ENCODE measurements at places on chromosomes 7 and 10. TPM values are rescaled to one million over a fixed set of nuclear protein-coding genes. Genes with fewer than 3 reads are reported as not detected.

DNA sequence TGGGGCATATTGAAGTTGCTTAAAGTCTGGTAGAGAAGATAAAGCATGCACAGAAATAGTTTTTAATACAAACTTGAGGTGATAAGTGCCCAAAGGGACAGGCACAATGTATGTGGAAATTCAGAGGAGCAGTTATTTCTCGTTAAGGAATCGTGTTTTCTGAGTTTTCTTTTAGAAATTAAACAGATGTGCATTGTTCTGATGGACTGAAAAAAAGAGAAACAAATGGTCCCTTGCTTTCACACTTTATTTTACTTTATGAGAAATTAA, 45.6 kb downstream of the CNNM2 start:
- DNase-seq: no peak

DNA sequence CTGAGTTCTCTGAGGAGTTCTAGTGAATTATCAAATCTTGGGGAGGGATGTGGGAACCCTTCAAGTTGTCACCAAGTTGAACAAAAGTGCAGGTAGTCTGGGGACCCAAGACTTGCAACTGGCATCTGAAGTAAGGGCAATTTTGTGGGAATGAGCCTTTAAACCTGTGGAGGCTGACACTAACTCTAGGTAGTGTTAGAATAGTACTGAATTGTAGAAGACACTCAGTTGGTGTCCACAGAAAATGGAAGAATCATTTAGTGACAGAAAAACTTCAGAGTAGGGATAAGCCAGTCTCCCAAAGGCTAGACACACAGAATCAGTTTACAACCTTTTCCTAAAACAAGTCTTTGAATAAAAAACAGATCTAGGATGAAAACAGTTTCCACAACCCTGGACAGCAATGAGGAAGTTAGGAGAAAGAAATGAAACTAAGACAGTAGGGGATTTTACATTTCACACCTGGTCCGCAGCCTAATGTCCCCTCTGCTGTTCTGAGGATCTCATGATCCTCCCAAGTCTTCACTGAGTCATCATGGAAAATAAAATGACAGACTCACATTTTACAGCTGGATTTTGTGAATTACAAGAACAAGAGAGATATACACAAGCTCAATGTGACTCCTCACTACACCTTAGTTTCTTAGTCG, 23.0 kb upstream of the ING3 start:
- no peak for DNase-seq

Gene OR6B1
- total RNA-seq: not detected

Gene PDGFA
- total RNA-seq: 47.1 TPM

DNA sequence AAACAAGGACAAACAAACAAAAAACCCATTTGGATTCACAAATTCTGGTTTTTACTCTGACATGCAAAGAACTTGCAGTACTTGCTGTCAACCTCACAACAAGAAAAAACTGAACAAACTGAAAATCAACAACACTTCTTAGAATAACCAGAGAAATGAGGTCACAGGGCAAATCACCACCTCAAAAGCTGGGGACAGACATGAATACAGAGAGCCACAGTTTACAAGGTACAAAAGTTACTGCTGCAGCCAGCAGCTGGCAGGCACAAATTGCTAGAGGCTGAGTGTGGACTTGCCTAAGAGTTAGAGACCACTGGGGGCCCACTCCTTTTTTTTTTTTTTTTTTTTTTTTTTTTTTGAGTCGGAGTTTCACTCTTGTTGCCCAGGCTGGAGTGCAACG, 15.0 kb upstream of the RNF32 start:
- no peak for DNase-seq

GRCh38 chr10:61477451-61477850, 24.3 kb upstream of the TMEM26 start:
- DNase-seq: no peak

- no peak for DNase-seq
Measured at GRCh38 chr10:57972783-57973182, 294.9 kb downstream of the IPMK start.

GRCh38 chr7:128031901-128032604, 816 bp upstream of the LRRC4 start:
- peak; percentile 90 for DNase-seq

DNA sequence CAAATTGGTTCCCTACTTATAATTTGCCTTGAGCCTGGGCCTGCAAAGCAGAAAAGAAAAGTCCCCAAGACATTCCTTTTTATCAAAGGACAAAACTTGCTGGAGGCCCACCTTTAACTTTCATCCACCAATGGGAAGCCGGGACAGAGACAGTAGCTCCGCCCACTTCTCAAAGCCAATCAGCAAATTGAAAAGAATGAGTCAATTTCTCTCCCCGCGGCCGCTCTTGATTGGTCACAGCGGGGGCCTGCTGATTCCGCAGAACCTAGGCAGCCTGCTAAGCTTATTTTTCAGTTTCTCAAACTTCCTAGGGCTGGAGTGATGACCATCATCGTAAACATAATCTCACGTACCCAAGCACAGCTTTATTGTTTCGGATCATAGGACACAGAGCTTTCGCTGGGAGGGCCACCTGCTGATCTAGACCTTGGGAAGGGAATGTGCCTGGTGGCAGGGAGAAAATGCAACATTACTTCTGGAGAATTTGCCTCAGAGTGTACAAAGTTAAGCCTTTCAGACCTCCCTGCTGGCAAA, at the start of gene SLC13A4:
Gene SLC13A4 (minus strand): TSS at position 51 of the 534 bp plus-strand sequence. CDS start 690 bp downstream, outside the sequence.
- no peak for DNase-seq

DNA sequence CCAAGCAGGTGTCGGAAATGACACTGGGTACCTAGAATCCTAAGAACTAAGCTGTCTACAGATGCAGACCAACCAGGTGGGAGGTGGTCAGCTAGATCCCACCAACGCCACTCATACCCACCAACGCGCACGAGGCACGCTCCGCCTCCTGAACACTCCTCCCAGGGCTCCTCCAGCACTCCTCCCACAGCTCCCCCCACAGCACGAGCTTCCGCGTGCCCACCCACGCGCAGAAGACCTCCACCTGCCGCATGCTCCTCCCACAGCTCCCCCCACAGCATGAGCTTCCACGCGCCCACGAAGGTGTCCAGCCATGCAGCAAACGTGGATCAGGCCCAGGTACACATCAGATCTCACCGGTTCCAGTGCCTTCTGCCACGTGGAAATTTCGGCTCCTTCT, 196.0 kb downstream of the MAD1L1 start:
- DNase-seq: no peak

Gene KLLN
- 1.4 TPM for total RNA-seq

GRCh38 chr7:29127527-29127926, 18.8 kb downstream of the CPVL start:
- no peak for DNase-seq

Gene EGFR
- total RNA-seq: 22.0 TPM

DNA sequence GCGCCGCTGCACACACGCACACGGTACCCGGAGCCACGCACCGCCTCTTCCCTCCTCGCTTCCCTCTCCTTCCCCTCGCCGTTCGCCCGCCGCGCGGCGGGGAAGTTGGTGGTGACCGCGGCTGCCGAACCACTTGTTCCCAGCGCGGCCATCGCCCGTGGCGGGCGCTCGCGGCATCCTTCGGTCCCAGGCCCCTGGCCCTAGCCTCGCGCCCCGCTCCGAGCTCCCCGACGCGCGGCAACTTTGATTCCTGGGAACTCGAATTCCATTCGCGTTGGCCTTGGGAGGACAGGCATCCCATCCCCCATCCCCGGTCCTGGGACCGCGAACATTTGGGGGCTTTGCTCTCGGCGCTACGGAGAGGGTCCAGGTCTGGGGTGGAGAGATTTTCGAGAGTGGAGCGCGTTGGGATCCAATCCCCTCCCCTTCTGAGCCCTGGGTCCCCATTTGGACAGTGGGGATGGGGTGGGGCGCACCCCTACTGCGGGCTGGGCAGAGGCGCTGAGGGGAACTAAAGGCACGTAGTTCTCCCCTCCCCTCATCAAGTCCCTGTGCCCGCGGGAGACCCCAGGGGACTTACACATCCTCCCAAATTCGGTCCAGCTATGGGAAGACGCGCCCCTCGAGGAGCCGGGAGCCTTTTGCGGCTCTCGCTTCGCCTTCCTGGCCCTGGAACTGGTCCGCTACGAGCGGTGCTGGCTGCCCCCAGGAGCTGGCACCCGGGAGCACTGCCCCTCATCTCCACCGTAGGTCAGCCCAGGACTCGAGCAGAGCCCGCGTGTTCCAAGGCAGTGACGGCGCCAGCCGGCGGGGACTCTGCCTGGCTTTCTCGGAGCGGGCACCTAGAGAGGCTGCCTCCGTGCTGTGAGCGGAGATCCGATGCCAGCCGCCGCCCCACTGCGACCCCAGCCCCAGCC, 834 bp downstream of the CDH23 start:
- no peak for DNase-seq

DNA sequence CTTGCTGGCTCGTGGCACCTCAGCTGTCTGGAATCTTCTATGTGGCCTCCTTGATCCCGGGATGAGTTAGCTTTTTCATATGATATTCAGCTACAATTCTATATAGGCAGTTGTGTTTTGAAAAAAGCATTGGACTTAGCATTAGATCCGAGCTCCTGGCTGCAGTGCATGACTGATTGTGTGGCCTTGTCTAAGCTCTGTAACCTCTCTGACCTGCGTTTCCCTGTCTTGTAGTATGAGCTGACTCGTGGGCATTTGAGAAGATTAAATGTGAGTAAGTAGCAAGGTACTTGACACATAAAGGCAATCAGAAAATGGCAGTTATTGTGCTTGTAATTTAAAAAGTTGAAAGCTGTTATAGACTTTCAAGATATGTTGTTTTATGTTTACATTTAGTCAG, 85.9 kb downstream of the CCNY start:
- no peak for DNase-seq

Gene LMBR1
- total RNA-seq: 49.2 TPM

Gene ACTL6B
- not detected for total RNA-seq

- DNase-seq: no peak
Measured at GRCh38 chr7:75938921-75939320, 24.0 kb downstream of the POR start.

DNA sequence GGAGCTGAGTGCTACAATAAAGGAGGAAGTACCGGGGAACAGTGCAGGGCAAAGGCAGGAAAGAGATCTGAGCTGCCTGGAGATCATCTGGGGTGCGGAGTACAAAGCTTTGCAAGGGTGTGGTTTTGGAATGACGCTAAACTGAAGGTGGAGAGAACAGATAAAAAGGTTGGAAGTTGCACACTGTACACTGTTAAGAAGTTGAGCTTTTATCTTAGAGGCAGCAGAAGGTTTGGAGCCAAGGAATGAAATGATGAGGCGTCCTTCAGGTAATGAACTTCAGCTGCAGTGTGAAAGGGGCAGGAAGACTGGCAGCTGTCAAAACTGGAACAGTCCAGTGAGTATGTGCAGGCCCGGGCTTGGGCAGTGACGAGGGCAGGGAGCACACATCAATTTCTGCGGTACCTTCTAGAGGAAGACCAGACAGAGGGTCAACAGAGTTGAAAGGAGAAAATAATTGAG, 7.2 kb upstream of the ANKRD61 start:
- DNase-seq: no peak

DNA sequence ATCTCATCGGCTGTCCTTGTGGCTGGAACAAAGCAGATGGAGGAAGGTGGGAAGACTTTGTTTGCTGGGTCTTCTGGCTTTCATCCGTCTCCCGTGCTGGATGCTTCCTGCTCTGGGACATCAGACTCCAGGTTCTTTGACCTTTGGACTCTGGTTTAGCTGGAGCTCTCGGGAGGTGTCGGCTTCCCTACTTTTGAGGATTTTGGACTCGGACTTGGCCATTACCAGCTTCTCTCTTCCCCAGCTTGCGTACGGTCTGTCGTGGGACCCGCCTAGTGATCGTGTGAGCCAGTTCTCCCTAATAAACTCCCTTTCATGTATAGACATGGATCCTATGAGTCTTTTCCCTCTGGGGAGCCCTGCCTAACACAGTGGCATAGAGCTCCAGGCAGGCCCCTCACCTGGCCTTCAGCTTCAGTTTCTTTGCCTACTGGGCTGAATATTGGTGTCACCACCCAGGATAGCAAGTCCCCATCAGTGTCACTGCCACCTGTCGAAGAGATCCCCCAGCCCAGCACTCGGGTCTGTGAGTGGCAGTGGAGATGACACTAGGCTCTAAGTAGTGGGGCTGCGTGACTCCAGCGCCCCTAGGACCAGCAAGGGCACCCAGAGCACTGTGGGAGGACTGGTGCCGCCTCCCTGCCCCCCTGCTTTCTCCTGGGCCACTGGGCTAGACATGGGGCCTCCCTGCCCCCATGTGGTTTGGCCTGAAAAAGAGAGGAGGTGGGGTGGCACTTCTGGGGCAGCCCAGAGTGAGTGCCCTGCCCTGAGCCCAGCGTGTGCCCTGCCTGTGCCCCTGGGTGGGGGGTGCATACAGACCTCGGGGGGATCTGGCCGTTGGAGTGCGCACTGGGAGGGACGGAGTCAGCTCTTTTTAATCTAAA, 135.6 kb downstream of the LHPP start:
- DNase-seq: no peak

GRCh38 chr7:46028246-46028645, 107.2 kb upstream of the IGFBP3 start:
- DNase-seq: no peak

DNA sequence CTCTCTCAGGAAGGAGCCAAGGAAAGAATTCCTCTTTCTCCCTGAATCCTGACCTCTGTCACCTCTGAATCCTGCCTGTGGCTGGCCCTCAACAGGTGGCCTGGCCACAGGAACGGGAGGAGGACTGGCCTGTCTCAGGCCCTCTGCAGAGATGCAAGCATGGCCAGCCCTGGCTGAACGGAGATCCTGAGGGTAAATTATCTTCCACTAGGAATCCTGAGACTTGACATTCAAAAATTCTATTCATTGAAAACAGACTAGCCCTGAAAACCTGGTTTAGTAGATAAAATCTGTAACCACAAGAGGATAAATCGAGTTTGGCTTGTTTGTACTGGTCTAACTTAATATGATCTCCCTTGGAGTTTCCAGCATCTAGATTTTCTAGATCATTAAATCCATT, 579.3 kb downstream of the LRMDA start:
- DNase-seq: peak; percentile 14

GRCh38 chr7:130322615-130323014, 22.0 kb upstream of the CPA5 start:
- DNase-seq: no peak

Gene CFAP46
- total RNA-seq: 1.5 TPM

GRCh38 chr7:150385302-150385723, 6.2 kb downstream of the ZNF775 start:
- no peak for DNase-seq

Gene IPMK
- 6.8 TPM for total RNA-seq

GRCh38 chr7:768881-769504, 41.9 kb upstream of the PRKAR1B start:
- no peak for DNase-seq

GRCh38 chr10:30068492-30069223, 9.3 kb upstream of the JCAD start:
- DNase-seq: peak; percentile 47

- DNase-seq: no peak
Measured at GRCh38 chr10:123205041-123205440, 50.8 kb downstream of the BUB3 start.

GRCh38 chr7:101066141-101066832, 19.0 kb upstream of the TRIM56 start:
- no peak for DNase-seq

DNA sequence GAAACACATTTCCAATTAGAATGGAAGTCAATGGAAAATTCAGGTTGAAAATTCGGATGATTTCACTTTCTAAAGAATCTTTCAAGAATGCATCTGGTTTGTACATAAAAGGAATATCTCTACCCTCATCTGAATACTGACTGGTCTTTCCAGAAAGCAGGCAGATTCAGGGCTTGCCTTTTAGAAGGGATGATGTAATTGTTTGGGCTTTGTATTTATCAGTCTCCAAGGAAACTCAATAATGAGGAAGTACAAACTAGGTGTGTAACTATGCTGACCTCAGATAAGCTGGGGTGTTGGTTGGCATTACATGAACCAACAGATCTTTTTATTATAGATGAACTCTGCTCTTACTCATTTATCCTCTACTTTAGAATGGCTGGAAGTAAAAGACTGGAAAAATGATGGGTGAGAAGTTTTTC, 24.1 kb downstream of the PDLIM1 start:
- DNase-seq: peak; percentile 96

Gene FGFBP3
- total RNA-seq: 3.3 TPM

Gene MMS19
- 84.4 TPM for total RNA-seq

Data from astrocyte (in vitro differentiated cells and primary cell).